ENCODE measurements at places on chromosomes 13 and 19.

DNA sequence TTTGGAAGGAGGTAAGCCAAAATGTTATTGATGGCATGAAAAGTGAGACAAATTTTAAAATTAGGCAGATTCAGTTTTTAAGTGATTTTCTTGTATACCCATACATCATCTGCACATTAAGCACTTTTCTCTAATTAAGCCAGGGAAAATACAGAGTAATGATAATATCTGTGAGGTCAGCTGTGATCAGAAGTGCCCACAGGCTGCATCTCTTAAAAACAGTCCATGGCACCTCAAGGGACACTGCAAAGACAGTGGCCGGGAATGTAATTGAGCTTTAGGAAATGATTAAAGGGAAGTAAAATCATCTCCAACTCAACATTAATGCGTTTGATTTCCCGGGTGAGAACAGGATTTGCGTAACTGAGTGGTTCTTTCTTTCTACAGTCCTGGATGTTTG, 2.0 kb downstream of the COL4A1 start:
- DNase-seq: no peak

GRCh38 chr13:97875911-97876310, 77.6 kb upstream of the IPO5 start:
- DNase-seq: no peak

DNA sequence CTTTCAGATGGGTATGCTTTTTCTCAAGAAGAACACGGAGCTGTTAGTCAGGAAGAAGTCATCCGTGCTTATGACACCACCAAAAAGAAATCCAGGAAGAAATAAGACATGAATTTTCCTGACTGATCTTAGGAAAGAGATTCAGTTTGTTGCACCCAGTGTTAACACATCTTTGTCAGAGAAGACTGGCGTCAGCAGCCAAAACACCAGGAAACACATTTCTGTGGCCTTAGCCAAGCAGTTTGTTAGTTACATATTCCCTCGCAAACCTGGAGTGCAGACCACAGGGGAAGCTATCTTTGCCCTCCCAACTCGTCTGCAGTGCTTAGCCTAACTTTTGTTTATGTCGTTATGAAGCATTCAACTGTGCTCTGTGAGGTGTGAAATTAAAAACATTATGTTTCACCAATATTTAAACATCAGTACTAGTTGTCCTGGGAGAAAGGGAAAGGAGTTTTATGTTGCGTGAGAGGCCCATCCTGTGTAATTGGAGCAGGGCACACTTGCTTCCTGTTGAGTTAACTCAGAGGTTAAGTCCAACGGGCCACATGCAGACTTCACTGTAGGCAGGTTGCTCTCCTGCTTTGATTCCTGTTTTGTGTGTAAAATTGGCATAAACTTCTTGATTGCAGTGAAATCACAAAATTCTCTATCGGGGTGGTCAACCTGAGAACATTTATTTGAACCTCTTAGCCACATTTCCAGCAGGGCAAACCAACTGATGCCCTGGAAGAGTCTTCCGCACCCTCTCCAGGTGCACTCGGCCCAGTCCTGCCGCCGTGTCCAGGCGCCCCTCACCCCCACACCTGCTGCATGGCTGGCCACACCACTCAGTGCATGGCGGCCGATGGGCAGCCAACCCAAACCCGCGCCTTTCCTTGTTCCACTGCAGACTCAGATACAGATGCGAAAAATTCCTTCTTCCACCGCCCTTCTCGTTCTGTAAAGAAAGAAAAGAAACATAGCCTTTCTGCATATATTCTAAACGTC, 31.6 kb downstream of the SHISA2 start:
- DNase-seq: no peak

GRCh38 chr19:38869160-38869835, 8.8 kb downstream of the RINL start:
- no peak for DNase-seq

DNA sequence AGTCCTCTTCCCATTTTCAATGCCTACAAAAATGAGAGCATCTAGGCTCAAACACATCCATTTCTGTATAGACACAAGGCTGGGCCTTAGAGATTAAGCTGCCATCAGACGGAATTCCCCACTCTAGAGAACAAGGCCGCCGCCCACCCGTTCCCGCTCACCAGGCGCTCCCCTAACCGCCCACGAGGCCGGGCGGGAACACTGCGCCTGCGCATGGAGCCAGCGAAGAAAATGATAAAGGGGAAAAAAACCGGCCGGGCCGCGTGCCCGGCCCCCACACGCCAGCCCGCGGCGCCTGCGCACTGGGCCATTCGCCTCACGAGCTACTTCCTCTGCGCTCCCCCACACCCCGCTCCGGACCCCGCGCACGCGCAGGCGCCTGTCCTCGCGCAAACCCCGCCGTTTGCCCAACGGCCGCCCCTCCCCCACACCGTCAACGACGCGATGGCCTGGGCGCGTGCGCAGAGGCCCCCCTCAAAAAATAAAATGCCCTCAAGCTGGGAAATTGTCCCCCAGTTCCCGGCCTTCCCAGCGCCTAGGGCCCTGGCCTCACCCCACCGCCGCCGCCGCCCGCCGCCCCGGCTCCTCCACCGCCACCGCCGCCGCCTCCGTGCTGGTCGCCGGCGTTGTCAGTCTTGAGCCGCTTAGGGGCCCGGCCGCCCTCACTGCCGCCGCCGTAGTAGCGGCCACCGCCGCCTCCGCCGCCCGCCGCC, 483 bp downstream of the HNRNPL start:
- peak; percentile 99 for DNase-seq

GRCh38 chr13:31485651-31486051, 253.7 kb upstream of the RXFP2 start:
- DNase-seq: no peak

DNA sequence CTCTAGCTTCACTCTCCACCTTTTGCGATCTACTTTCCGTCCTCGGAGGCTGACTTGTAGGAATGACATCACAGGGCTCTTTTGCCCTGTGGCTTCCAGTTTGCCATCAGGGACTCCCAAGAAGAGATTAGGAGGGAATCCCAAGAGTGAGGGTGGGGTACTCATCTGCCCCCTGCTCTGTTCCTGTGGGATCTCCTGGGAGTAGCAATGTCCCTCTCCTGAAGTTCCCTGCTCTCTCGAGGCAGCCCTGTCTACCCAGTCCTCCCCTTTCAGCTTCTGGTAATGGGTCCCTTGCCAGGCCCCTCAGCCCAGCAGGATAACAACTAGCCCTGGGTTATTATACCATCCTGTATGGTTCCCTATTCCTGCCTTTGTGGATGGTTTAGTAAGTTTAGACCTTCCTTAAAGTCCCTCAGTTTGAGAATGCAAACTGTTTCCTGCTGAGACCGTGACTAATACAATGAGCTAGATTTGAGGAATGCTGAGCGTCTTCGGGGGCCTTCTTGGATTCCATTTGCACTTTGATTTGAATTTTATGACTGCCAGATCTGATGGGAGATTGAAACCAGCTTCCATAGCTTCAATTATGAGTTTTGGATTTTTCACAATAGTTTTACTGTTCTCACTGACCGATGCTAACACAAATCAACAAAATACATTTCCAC, 73.7 kb upstream of the IPO5 start:
- no peak for DNase-seq

- no peak for DNase-seq
These were observed 45.4 kb upstream of the SPACA7 start for GRCh38 chr13:112330479-112331381.

DNA sequence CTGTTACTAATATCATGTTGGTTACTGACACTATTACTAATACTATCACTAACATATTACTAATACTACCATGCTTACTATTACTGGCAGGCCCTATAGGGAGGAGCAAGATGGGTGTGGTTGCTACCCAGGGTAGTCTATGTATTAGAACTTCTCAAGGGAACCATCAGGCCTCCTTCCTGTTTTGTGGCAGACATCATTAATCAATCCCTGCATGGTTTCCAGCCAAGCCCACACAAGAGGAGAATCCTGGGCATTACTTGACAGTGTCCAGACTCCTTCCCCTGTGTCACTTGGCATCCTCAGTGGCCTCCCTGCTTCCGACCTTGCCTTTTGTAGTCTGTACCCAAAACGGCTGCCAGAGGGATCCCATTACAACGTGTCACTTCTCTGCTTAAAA, 8.9 kb downstream of the HAS1 start:
- no peak for DNase-seq

DNA sequence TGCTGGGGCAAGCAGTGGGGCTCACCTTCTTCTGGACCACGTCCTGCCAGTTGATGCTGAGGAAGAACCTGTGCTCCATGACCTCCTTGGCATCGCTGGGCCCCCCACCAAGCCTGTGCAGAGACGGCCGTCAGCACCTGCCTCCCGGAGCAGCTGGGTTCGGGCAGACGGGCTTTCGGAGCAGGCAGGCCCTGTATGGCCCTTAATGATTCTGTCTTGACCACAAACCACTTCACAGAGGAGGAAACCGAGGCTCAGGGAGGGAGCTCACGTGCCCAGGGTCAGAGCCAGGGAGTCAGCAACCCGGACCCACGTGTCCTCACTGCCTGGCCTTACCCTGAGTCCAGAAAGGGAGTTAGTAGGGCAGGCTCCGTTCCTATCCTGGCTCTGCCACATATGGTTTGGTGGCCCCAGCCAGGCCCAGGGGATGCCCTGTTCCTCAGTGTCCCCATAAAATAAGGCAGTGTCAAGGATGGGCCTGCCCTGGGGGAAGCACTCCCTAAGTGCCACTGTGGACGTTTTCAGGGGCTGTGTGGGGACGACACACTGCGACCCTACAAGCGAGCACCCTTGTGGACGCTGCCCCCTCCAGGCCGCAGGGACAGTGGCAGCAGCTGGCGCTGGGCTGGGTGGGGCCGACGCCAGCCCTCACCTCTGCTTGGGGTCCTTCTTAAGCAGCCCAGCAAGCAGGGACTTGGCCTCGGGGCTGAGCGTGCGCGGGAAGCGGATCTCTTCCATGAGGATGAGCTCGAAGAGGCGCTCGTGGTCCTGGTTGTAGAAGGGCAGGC, 8.9 kb upstream of the CCNP start:
- no peak for DNase-seq

- peak; percentile 61 for DNase-seq
These were observed 630 bp downstream of the RAP2A start for GRCh38 chr13:97434397-97435201.

DNA sequence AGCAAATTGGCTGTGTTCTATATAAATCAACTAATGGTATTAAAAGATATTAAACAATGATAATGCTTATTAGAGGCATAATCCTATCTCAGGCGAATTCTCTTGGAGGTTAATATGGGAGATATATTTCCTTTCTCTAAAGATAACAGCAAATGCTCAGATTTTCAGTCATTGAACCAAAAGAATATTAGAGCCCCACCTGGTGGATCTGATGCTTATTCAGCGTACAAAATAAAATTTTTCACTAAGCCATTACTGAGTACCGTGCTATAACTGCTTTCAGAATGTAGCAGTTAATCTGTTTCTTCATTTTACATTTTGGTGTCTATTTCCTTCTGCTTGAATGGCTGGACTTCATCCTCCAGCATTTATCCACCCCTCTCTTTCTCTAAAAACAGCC, 143.3 kb upstream of the IPO5 start:
- no peak for DNase-seq

- no peak for DNase-seq
These were observed 799.1 kb downstream of the DIAPH3 start for GRCh38 chr13:59364641-59365085.

DNA sequence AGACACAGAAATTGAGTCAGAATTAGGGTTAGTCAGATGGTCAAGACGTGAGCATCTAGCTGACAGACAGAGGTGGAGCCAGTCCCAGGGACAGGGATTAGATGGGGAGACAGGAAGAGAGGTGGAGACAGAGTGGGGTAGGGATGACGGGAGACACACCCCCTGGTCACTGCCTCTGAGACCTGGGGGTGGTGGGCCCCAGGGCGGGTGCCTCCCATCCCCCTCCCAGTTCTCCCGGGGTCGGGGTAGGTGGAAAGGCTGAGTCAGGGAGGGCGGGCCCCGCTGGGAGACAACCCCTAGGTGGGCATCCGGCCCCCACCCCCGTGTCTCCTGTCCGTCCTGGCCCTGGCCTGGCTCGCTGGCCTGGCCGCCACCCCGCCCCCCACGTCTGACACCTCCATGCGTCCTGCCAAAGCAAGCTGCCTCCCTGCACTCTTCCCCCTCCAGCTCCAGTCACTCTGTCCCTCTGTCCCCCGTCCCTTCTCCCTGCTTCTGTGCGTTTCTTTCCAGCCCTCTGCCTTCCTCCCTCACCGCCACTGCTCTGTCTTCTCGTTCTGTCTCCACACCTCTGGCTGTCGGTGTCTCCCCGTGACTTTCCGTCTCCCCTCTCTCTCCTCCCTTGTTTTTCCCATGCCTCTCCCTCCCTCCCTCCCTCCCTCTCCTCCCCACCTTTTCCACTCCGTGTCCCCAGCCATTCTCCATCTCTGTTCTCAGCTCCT, 15.1 kb downstream of the CCDC97 start:
- no peak for DNase-seq

GRCh38 chr19:31908496-31909225, 436.7 kb upstream of the ZNF507 start:
- DNase-seq: no peak

DNA sequence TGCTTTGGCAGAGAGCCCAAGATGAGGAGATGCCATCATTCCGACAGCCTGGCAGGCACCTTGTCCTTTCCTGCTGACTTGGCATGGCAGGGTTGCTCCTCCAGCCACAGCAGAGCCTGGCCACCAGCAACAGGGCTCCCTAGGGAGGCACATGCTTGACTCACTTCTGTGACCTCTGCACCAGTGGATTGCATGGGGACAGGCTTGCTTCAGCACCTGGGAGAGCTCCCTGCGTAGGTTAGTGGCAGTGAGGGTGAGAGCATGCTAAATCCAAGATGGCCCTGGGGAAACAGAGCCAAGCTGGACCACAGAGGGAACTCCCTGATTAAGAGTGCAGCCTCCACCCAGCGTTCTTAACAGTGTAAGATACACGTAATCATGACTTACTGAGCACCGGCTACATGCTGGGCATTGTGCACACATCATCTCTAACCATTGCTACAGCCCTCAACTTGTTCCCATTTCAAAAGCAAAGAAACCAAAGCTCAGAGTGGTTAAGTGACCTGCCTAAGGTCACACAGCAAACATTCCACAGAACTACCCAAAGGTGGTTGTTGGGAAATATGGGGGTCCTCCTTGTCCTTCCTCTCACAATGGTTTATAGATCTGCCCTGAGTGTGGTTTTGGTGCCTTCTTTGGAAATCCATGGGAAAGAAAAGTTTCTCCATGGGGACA, 116.6 kb upstream of the UQCRFS1 start:
- no peak for DNase-seq

DNA sequence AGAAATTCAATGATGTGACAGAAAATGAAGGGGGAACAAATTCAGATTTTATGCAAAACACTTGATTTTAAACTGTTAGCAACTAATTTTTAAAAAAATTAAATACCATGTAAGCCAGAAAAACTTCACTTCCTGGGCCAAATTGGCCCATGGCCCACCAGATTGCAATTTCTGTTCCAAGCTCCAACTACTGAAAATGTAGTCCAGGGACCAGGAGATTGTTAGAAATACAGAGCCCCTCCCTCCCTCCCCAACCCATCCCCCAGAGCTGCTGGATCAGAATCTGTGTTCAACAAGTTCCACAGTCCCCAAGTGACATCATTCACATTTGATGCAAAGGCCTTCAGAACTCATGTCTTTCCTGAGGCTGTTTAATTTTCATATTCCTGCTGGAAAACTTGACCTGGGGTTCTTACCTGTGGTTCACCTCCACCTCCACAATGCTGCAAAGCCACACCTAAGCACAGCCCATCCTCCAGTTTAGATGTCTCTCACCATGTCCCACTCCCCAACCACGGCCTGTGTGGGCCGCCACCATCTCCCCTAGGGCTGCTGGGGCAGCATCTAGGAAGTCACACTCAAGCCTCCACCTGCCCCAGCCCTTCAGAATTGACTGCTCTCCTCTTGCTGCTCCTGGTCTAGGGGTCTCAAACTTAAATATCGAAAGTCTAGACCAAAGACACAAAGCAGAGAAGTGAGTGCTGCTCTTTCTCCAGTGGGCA, 482.0 kb downstream of the UQCRFS1 start:
- DNase-seq: no peak

Data from mesothelial cell of epicardium (in vitro differentiated cells).